Activated T-cell treated with anti-CD3 and anti-CD28 coated beads, Interleukin-2, amount 50 U/mL, for 1 hour (primary cell): ENCODE measurements at places on chromosomes 1 and 21.

- DNase-seq: no peak
These were observed 47.9 kb upstream of the EDEM3 start for GRCh38 chr1:184802354-184803179.

DNA sequence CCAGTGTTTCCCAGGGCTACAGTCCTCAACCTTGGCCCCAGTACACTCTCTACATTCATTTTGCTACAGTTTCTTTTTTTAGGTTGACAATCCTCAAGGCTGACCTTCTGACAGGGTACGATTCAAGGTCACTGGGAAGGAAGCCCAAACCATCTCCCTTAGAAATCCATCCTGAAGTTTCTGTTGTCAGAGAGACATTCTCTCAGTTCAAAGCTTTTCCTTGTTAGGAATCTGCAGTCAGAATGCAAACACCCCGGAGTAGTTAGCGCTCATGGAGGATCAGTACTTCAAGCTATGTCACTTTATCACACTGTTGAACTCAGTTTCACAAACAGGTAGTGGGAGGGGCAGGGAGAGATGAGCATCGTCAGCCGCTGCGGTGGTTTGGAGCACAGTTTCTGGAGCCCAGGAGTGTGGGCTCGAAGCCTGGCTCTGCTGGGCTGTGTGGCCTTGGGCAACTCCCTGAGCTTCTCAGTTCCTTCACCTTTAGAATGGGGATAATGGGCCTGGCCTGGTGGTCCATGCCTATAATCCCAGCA is 4.2 kb downstream of the SLC2A5 start:
- no peak for DNase-seq

DNA sequence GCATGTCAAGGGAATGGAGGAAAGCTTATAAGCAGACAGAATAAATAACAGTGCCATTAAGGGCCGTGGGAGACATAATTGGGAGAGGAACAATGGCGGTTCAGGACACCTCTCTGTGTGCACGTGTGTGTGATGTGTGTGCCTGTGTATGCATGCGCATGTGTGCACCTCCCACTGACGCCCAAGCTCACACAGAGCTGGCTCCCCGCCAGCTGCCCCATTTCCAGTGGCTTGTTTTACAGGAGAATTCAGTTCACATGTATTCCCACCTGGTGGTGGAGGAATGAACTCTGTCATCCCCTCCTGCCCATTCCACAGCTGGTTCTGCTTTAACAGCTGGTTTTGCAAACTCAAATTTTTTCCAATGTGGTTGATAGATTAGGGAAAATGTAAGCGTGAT is 262.2 kb downstream of the AJAP1 start:
- DNase-seq: no peak

DNA sequence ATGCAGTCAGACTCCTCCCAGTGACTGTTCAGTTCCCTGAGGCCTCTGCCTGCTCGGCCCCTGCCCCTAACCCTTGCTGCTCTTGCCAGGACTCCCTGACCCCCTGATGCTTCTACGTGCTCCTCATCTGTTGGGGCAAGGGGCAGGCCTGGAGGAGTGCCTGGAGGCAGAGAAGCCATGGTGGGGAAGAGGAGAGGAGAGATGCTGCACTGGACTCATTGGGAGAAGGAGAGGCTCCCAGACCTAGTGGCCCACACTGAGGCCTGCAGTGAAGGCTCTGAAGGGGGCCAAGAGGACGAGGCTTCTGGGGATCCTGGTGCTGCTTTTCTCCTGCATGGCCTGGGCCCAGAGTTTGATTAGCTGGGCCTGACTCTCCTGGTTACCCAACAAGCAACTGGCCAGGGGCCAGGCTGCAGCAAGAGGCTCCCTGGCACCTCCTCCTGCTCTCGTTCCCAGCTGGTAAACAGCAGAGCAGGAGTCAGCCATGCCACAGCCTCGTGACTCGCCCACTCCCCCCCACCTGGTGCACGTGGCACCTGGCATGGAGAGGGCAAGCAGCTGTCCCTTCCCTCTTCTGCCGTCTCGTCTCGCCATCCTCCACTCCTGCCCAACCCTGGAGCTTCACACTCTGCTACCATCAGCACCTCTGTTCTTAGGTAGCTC is 847 bp upstream of the RORC start:
- no peak for DNase-seq

DNA sequence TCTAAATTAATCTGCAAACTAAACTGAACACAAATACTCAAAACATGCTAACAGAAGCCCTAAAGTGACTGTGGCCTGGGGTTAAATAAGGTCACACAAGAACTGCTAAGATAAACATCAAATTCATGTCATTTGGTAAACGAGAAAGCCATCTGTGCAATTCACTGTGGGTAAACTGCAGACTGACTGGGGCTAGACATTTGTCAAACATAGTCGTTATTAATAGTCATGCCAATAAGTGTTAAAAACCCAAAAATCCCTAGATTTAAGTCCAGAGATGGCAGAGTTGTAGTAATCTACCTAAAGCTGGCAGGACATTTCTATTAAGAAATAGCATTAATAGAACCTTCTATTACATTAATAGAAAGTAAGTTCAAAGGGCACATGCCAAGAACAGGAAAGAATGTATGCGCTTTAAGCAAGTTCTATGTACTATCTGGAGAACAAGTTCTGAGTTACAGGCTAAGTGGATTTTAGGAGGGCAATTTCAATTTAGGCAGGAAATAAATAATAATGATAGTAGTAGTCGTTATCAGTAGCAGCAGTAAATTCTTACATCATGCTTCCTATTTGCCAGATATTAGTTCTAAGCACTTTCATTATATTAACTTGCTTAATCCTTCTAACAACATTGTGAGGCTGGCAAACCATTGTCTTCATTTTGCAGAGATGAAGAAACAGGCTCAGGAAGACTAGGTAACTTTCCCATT is 8.6 kb downstream of the EDEM3 start:
- no peak for DNase-seq

DNA sequence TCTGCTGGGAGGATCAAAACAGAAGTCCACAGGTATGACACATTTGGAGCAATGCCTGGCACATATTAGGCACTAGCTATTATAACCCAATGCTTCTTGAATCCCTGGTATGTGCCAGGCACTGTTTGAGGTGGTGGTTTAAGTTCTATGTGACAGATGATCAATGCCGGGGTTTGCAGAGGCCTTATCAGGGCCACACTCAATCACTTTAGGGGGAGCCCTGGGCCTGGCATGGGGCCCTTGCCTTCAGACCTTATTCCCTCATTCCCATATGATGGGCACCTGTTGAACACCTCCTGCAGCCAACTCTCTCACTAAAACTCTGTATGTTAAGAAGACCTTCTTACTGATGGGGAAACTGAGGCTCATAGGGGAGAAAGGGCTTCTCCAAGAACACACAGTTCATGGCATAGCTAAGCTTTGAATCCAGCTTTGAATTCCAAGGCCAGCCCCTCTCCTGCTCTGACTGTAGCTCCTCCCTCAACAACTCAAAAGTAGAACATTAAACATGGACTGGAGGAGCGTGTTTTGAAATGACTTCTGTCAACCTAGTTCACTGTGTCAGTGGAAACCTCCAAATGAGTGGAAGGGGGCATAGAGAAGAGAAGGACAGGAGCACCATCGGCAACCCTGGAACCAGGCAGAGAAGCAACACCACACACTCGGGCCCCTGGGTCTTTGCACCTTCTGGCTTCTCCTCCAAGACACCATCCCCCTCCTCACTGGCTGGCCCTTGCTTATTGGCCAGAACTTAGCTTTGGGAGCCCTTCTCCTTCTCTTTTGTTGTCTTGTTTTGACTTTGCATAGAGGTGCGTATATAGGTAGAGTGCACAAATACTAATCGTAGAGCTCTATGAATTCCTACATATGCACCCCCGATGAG is 6.6 kb upstream of the IFFO2 start:
- DNase-seq: no peak

DNA sequence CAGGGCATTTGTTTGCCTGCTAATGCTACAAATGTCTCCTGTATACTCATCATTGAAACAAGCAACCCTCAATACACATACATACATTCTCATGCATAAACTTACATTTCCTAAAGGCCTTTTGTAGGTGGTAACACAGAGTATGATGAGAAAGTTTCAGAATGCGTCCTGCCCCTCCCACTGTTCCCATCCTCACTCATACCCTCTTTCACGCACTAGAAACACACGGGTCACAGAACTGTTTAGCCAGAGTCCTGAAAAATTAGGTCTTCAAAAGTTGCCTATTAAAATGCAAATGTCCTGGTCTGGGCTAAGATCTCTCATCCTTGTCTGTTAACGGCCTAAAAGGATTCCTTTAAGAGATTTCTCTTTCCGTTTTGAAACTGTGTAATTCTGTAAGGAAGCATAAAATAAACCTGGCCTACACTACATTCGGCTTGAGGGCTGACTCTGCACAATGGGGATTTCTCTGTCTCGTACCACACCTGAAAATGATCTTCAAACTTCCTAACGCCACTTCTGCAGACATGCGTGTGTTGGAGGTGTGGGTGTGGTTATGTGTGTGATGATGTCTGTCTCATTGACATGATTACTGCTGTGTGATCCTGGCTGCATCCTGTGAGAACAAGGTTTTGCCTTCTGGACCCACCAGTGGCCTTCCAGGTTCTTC is 5.3 kb upstream of the FCER1A start:
- DNase-seq: no peak

- DNase-seq: no peak
These were observed 14.7 kb upstream of the OR2T27 start for GRCh38 chr1:248670003-248670402.

DNA sequence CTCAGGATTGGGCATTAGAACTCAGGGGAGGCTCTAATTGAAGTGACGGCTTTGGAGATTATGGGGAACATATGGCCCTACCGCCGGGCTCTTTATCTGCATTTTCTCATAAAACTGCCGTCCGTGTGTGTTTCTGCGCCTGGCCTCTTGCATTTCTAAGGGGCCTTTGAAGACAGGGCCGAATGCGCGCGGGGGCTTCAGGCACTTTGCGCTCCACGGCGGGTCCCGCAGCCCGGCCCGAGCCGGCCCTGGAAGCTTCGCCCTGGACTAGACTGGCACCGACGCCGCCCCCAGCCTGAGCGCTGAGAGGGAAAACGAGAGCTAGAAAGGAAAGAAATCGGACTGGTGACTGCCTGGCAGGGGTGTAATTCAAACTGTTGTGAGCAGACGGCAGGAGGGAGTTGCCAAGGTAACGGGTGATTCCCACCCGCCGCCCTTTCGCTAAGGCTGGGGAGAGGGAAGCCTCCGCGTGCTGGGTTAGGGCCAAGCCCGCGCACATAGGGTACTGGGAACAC is 120.7 kb downstream of the LMX1A start:
- DNase-seq: no peak

- DNase-seq: no peak
These were observed 73.1 kb downstream of the GREM2 start for GRCh38 chr1:240538776-240539430.

DNA sequence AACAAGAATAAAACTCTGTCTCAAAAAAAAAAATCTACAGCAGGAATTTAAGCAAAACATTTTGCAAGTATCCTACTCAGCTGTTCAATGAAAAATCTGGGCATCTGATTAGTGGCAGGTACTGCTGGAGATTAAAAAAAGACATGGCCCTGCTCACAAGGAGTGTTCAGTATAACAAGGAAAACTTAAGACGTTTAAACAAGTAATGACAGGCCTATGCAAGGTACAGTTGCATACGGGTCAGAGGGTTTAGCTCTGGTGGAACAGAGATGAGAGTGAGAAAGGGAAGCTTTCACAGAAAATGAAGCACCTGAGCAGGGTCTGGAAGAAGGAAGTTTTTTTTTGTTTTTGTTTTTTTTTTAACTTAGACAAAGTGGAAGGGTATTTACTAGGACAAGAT is 23.0 kb downstream of the SNRNP40 start:
- no peak for DNase-seq

GRCh38 chr1:2523191-2523890 is 3.1 kb downstream of the PANK4 start:
- no peak for DNase-seq

DNA sequence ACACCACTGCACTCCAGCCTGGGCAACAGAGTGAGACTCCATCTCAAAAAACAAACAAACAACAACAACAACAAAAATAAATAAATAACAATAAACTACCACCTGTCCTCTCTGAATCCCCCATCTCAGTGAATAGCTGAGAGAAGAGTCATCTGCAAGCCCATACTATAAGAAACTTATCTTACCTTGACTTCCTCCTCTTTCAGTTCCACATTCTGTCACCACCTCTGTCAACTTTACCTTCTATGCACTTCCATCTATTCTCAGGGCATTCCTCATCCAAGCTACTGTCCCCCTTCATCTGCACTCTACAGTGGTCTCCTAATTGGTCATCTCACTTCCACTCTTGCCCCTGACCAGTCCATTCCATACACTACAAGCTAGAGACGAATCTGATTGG is 58.1 kb downstream of the KIAA0040 start:
- DNase-seq: no peak

GRCh38 chr1:62057641-62058290 is 136.9 kb upstream of the L1TD1 start:
- no peak for DNase-seq

- no peak for DNase-seq
These were observed 18.8 kb downstream of the GPR52 start for GRCh38 chr1:174466607-174467006.

GRCh38 chr1:152141971-152142584 is 16.9 kb downstream of the RPTN start:
- DNase-seq: no peak

GRCh38 chr1:70221238-70222121 is at the start of gene SRSF11:
TSS of gene SRSF11 (plus strand) at chr1:70221380. CDS start at chr1:70221637, 257 bp downstream.
- DNase-seq: peak; percentile 99

DNA sequence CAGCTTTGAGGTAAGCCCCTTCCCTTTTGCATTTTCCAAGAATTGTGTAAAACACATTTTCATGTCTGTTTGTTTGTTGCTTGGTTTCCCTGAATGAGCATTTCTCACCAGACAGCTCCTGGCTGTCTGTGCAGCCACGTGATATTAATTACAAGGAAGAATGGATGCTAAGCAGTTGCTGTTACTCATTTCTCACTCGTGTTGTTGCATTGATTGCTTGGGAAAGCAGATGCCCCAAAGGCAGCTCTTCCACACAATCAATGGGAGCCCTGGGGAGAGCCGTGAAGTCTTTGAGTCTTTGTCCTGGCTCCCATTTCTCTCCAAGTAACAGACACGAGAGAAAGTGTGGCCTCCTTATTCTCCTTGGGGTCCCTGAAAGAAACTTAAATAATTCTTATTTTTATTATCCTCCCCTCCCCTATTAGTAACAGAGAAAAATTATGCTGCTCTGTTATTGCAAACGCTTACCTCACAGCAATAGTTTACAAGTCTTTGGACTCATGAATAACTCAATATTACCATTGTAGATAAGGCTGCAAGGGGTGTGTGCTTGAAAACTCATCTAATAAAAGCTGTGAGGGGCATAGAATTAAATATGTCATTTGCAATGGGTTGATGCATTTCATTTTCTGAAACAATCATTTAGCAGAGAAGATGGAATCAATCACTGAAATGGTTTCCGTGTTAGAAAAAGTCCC is 127.7 kb upstream of the CAMK1G start:
- DNase-seq: no peak

- no peak for DNase-seq
These were observed 13.0 kb upstream of the LRP8 start for GRCh38 chr1:53340660-53341520.

GRCh38 chr1:207282058-207282457 is 39.4 kb upstream of the CD55 start:
- no peak for DNase-seq

- no peak for DNase-seq
These were observed 3.6 kb upstream of the MAP1LC3C start for GRCh38 chr1:242002510-242002909.
